Activated naive CD8-positive, alpha-beta T cell treated with anti-CD3 and anti-CD28 coated beads, Interleukin-2, amount 10 ng/mL, durations not matched to agents 7 days and 5 days (primary cell): ENCODE measurements at places on chromosomes 1 and 21.

DNA sequence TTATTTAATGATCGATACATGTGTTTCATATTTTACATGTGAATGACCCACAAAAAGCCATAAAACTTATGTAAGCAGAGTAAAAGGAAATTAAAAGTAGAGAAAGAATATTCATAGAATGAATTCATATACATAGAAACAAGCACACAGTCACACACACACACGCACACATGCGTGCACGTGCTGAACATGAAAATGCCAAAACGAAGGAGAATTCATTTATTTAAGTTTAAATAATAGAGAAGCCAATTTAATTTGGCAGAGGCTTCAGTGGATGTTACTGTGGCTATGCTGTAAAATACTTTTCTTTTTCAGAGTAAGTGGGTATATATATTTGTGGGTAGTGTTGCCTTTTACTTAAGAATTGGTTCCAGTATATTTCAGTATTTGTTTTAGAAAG, 145.0 kb upstream of the C21orf91 start:
- no peak for DNase-seq

DNA sequence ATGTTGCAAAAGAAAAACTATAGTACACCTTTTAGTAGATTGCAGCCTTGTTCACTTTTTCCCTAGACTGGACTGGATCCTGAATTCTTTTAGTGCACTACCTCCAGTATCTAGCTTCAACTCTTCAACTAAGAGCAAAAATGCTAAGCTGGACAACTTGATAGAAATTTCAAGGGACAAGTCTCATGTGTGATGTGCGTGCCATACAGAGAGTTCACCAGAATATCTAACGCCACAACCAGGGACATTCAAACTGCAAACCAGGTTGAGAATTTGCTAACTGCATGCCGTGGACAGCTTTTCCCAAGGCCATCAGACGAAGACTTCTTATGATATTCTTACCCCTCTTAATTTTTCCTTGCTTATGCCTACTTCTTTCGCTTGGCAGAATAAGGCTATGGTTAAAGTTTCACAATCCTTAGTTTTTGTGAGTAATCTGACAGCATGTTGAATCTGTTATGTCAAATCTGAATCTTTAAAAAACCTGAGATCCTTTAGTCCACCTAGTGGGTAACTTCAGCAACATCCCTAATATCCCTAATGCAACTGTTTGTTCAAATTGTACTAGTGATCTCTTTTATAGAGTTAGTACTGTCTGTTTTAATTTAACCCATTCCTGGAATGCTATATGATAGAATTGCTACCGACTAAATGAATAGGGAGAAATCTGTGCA, 66.4 kb downstream of the DDAH1 start:
- no peak for DNase-seq

GRCh38 chr1:54805981-54806381, 4.9 kb upstream of the TTC22 start:
- no peak for DNase-seq

- no peak for DNase-seq
These were observed 341.8 kb downstream of the ZNF326 start for GRCh38 chr1:90336552-90337324.
